Tibial artery (tissue), 4 donors: ENCODE measurements at places on chromosomes 11 and 22.

- no peak for DNase-seq
Observed at GRCh38 chr11:64665411-64665821, 57.6 kb downstream of the NRXN2 start.

DNA sequence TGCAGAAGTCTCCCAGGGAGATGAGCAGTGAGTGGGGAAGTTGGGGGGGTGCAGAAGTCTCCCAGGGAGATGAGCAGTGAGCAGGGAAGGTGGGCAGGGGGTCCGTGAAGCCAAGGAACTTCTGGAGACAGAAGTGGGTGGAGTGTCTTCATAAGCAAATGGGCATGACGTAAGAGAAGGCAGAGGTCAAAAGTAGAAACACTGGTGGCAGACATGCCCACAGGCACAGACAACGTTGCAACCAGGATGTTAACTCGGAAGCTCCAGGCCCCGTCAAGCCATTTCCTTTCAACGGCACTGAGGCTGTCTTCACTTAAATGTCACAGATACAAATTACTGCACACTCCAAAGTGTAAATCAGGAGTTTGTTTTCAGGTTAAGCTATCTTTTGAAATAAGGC, 186.1 kb downstream of the SHANK2 start:
- no peak for DNase-seq

DNA sequence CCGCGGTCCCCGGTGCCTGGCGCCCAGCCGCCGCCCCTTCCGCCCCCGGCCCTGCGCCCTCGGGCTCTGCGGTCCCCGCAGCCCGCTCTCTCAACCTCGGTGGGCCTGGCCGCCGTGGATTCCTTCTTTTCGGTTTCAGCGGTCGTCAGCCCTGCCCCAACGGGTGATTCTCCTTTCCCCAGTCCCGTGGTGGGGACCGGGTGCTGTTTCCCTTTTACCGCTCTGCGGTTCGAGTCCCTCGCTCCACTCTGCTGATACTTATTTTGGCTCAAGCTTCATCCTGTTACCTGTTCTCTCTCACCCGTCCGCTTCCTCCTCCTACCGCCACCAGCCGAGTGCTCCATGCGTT, 494 bp downstream of the ZDHHC5 start:
- DNase-seq = no peak

DNA sequence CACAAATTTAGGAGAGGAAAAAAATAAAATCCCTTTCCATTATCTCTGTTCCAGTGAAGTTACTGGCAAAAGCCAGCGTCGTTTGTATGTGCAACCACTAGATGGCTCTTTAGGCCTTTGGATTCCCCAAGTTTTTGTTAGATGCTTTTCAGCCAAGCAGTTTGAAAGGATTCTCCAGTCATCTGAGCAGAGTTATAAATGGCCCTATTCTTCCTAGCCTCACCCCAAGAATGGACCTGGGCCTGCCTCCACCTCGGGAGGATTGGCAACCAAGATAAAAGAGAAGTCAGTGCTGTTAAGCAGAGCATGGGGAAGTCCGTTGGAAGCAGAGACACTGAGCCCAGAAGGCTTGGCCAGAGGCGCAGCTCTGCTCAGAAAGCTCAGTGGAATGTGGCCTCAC, 15.4 kb downstream of the FAM181B start:
- no peak for DNase-seq

GRCh38 chr11:104075091-104075490, 38.7 kb downstream of the DDI1 start:
- DNase-seq = no peak

GRCh38 chr11:126722956-126723664, 277.5 kb downstream of the KIRREL3 start:
- no peak for DNase-seq

DNA sequence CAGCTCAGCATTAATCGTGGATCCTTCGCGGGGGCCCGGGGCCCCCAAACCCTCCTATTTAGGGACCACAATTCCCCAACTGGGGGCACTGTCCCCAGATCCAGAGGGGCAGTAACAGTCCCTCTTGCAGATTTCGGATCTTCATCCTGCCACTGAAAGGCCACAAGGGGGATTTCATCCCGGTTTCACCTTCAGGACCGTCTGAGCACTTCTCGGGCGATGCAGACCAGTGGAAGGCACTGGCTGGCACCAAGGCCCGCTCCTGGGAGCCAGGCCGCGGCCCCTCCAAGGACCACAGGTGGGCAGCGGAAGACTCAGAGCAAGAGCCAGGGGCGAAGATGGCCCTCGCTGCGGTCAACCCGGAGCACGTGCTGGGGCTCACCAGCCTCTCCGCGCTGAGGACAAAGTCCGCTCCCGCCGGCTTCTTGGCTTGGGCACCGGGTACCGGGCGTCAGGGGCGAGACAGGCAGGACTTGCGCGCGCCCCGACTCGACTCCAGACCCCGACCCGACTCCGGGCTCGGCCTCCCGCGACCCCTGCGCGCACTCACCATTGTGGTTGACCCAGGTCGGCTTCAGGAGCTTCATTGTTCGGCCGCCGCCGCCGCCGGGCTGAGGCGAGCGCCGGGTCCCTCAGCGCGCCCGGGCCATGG, 517 bp downstream of the HIRA start:
- no peak for DNase-seq

DNA sequence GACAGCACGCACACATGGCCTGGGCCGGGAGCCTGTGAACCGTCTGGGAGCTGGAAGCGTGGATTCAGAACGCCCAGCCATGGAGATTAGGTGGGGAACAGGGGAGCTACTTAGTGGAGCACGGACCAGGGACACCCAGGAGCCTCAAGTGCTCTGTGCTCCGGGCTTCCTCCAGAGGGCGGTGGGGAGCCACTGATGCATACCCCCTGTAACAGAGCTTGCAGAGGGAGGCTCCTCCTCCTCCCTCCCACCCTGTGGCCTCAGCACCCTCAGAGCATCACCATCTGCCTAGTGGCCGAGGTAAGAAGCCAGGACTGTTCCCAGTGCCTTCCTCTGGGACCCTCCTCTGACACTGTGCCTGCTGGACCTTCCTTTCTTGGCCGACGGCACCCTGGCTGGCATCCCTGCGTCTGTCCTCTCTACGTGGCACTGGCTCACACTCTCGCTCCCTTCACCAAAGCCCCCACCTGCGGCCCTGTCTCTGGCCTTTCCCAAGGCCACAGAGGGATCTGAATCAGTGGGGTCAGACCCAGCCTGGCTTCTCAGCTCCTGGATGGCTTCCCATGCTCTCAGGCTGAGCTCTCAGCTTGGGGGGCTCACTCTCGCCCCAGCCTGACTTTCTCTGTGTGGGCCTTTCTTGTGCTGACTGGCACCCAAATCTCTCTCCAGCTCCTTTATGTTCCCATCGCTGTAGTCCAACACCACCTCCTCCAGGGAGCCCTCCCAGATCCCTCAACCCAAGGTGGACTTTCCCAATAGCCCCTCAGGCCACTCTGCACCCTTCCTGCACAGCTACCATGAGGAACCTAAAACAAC, 780.9 kb downstream of the BRD1 start:
- DNase-seq = peak; percentile 61

DNA sequence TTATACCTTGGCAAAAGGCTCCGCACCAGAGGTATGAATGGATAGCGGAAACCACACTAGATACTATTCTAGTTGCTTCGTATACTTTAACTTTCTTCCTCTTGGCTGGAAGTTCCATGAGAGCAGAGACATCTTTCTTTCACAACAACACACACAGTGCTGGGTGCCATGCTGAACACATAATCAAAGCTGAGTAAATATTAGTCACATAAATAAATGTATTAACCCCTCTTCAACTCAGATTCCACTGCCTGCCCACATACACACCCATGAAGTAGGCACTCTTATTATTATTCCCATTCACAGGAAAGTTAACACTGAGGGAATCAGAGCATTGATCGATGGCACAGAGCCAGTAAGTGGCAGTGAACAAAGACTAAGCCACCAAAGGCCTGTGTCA, 35.4 kb downstream of the SPON1 start:
- DNase-seq = no peak

DNA sequence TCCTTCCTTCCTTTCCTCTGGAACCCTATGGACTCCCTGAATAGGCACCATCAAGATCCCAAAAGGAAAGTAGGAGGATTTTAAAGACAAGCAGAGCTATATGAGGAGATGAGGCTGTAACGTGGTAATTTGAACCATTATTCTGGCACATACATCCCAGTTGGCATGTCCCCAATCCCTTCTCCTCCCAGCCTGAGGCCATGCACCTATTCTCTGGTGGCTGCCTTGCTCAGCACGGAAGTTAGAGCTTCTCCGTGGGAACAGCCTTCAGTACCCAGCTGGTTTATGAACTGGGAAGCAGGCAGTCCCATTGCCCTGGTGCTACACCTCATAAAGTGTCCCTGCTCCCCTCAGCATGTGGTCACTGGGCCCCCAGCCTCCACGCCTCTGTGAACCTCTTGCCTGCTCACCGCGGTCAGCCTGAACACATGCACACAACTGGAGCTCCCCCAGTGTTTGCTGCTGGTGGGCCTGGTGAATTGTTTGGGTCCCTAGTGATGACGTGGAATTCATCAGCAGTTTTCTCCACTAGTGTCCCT, 139.9 kb upstream of the PLET1 start:
- no peak for DNase-seq

DNA sequence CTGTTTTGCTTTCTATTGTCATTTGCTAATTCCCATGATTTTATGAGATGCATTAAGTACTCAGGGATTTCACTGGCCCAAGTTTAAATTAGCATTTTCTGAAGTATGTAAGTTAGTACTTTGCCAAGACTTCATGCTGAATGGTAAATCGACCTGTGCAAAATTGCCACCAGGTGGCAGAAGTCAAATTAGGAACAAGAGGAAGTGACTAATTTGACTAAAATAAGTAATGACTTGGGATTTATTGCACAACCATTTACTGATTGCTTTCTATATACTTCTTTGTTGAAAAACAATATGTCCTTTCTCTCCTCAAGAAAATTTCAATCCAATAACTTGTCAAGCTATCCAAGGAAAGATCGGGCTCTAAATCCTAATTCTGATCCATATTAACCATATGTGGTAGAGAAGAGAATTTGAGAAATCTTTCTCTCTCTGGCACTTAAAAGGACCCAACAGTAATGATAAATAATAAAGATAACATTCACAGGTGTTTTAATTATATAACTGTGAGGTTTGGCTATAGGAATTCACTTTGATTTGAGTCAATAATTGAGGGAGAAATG, 253.7 kb upstream of the CHORDC1 start:
- no peak for DNase-seq

DNA sequence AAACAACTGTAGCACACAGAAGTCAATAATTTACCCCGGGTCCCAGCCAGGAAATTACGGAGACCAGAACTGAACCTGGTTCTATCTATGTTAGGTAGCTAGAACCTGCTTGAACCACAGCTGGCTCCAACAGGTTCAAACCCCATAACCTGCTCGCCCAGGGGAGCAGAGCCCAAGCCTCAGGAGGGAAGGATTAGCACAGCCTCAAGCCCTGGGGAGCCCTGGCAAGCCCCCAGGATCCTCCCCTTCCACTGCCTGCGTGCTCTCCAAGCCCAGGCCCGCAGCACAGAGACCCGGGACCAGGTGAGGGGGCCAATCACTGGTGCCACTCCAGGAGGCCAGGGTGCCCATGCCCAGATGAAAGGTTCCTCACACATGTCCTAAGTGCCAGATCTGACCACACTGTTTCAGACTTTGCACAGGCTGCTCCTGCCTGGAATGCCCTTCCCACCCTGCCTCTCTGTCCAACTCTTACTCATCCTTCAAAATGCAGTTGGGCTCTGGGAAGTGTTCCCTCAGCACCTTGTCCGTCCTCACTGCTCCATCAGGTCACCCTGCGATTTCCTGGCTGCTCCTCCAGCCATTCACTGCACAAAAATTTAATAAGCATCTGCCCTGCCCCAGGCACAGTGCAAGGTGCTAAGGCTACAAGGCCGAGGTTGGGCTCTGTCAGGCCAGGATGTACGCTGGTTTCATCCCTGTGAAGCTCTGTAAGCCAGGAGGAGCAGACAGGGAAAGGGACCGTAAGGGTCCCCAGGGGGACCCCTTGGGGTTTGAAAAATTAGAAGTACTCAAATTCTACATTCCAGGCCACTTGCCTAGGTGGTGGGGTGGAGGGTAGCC, 32.2 kb downstream of the ARRB1 start:
- DNase-seq = no peak

DNA sequence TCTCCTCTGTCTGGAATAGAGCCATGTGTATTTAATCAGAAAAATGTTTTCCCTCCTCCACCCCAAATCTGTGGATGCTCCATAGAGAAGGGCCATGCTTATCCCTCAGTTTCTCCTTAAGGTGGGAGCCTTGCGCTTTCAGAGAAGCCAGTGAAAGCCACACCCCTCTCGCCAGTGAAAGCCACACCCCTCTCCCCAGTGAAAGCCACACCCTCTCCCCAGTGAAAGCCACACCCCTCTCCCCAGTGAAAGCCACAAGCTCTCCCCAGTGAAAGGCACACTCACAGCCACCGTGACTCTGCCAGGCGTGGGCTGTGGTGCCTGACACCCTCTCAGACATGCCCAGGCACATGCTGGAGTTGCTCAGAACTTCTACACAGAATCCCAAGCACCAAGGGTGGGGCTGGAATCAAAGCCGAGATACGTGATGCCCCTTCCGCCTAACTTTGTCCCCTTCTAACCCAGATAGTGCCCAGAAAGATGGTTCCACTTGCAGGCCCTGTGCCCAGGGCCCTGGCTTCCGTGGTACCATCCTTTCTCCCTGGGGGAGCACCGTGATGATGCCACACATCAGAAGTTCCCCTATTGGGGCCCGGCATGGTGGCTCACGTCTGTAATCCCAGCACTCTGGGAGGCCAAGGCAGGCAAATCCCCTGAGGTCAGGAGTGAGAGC, 16.5 kb upstream of the PRR5 start:
- no peak for DNase-seq

DNA sequence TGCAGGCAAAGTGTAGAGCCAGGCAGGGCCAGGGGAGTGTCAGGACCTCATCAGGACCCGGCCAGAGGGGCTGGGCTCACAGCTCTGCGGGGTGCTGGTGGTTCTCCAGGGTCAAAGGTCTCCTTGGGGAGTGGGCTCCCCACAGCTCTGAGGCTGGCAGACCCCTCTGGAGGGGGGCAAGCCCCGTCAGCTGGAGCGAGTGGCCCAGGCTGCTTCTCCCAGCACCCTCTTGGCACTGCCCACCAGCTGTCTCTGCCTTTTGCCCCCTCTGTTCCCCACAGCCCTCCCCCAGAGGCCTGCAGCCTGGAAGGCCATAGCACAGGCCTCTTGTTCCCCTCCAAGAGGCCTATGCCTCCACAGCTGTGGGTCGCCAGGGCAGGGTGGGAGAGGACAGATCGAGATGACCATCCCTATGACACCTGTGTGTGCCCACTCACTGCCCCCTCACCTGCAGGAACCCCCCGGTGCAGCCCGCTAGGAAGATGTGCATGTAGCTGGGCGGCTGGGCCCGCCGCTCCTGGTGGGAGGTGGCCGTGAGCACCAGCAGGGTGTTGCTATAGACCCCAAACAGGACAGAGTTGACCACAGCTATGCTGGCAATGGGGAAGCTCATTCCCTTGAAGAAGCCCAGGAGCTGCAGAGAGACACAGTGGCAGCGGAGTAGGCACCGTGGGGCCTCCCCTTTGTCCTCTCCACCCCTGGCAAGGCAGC, 3.4 kb downstream of the SLC25A45 start:
- no peak for DNase-seq

- DNase-seq = no peak
Observed at GRCh38 chr22:20571531-20572007, 64.2 kb downstream of the MED15 start.

GRCh38 chr11:101129203-101129943, at the start of gene PGR:
Gene PGR (minus strand): TSS chr11:101129813. CDS start chr11:101129070, 743 bp downstream.
- peak; percentile 69 for DNase-seq

- no peak for DNase-seq
Observed at GRCh38 chr11:12975195-12975594, 33.9 kb upstream of the RASSF10 start.
